ENCODE measurements at places on chromosomes 13 and 19.

DNA sequence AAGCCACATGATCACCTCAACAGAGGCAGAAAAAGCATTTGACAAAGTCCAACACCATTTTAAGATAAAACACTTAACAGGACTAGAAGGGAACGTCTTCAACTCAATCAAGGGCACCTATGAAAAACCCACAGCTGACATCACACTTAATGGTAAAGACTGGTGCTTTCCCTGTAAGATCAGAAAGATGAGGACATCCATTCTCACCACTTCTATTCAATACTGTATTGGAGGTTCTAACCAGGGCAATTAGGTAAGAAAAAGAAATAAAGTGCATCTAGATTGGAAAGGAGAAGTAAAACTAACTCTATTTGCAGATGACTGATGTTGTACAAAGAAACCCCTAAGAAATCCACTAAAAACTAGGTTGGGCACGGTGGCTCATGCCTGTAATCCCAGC lies 11.2 kb upstream of the AKAP8 start:
- no peak for DNase-seq

DNA sequence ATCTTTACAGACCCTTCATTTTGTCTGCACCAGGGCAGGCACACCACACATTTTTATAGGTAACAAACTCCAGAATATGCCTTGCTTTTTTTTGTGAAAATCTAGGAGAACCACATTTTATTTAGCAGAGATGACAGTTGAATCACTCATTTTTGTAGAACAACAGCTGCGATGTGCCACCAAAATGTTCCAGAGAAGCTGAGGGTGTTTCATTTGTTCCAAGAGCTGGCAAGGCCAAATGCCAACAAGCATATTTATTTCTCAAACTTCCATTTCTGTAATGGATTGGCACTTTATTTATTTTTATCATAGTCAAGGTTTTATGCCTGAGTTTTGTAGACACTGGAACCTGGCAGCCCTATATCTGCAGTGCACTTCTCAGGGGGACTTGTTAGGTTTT lies 10.4 kb downstream of the OLFM4 start:
- no peak for DNase-seq

- DNase-seq, result no peak
Measured at GRCh38 chr13:77969299-77969698, 50.7 kb upstream of the EDNRB start.

GRCh38 chr19:31706691-31707620 lies 357.7 kb upstream of the TSHZ3 start:
- no peak for DNase-seq

GRCh38 chr19:19651076-19651475 lies 7.6 kb upstream of the GMIP start:
- DNase-seq, result no peak

DNA sequence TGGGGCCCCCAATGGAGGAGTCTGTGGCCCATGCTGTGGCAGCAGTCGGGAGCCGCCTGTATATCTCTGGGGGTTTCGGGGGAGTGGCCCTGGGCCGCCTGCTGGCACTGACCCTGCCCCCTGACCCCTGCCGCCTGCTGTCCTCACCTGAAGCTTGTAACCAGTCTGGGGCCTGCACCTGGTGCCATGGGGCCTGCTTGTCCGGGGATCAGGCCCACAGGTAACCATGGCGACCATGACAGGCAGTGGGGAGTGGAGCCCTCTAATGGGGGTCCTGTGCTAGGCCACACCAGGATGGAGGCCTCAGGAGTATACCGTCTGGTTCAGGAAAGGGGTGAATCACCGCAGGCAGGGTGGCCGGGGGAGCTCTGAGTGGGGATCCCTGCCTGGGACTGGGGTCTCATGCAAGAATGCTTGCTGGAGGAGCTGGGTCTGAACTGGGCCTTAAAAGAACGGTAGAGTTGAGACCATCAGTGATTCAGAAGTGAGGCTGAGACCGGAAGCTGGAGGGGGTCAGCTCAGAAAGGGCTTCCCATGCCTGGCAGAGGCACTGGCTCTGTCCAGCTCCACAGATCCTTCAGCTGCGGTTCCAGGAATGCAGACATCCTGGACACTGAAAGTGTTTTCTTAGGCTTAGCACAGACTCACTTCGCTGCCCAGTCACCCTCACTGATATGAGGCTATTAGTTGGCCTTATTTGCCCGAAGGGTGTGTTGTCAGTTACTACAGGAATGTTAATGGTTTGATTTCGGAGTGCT lies 29.1 kb downstream of the CNFN start:
- no peak for DNase-seq

- no peak for DNase-seq
Measured at GRCh38 chr13:34003656-34004055, 185.7 kb downstream of the RFC3 start.
